ENCODE measurements at places on chromosomes 2 and 18.

DNA sequence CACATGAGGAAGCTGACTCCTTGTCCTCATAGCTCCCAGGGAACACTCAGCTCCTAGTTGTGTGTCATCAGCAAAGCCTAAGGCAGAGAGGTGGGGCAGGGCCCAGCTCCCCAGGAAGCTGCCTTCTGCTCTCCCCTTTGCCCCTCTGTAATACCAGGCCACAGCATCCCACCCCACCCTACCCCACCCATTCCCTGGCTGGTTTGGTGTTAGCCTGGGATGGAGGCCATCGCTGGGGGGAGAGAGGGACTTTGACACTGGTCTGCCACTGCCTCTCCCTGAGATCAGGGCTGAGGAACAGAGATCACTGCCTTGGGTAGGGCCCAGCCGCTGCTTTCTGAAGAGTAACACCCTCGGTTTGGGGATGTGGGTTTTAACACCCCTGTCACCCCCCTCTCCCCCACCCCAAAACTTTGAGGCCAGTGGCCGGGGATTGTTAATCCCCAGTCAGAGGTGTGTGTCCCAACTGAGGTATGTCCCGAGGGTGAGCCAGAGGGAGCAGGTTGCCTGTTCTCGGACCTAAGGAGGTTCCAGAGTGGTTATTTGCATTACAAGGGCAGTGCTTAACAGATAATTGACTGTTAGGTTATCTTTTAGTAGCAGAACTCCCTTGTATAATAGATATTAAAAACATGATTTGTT is 41.4 kb downstream of the TET3 start:
- DNase-seq = no peak

- no peak for DNase-seq
Measured at GRCh38 chr2:1992280-1992679, 248.0 kb upstream of the PXDN start.

DNA sequence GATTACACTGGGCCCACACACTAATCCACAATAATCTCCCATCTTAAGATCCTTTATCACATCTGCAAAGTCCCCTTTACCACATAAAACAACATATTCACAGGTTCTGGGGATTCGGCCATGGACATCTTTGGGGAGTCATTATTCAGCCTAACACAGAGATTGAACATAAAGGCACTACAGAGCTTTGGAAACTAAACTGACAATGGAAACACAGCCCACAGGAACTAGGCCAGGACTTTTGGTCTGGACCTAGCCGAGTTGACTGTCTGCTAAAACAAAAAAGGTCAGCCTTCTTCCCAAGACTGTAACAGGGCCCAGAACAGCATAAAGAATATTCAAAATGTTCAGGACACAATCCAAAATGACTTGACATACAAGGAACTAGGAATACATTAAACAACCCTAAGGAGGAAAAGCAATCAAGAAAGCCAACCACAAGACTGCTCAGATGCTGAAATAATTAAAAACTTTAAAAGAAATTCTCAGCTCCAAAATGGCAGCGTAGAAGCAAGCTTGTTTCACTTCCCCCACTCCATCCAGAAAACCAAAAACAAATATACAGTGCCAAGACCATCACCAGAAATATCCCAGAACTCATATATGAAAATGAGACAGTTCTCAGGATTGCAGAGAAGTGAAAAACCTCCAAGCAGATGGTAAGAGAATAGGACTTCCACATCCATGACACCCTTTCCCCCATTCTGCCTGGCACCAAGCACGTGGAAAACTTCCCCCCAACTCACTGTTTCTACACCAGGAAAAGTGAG is 207.8 kb downstream of the ATAD2B start:
- DNase-seq = no peak

DNA sequence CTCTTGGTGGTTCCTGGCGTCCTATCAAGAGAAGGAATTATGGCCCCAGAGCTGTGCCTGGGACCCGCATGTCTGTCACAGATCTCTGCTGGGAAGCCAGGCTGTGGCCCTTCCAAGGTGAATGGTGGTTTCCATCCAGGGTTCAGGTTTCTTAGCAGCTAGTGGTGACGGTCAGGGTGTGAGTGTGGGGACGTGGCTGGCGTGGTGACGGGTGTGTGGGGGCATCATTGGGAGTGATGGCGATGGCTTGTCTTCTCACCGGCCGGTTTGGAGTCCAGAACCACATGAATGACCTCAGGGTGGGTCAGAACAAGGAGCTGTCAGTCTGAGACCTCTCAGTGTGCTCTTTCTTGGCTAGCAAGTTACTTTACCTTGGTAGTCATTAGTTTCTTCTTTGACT is 52.6 kb downstream of the AGAP1 start:
- no peak for DNase-seq

DNA sequence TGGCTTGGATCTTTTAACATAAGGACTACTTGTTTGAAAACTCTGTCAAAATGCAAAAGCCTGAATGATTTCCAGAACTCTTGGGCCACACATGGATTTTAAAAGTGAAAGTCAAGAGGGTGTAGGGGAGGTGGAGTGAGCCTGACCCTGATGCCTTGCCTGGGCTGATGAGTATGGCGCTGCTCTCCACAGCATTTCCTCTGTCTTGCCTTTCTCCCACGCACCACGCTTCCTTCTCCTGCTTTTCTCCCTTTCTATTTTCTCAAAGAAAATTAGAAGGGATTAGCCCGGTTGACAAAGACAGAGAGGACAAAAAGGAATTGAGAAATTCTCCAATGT is 207.0 kb upstream of the CCDC68 start:
- DNase-seq = no peak

DNA sequence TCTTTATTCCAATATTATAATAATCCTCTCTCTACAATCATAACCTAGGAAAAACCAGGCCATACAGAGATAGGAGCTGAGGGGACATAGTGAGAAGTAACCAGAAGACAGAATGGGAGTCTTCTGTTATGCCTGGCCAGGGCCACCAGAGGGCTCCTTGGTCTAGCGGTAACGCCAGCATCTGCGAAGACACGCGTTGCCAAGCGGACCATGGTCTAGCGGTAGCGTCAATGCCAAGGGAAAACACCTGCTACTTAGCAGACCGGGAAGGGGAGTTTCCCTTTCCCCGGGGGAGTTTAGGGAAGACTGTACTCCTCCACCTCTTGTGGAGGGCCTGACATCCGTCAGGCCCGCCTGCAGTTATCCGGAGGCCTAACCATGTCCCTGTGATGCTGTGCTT is 36.6 kb downstream of the ARL6IP6 start:
- no peak for DNase-seq

- DNase-seq = peak; percentile 25
Measured at GRCh38 chr2:86020984-86021383, 84.7 kb downstream of the POLR1A start.

- DNase-seq = no peak
Measured at GRCh38 chr18:26794230-26795101, 71.0 kb downstream of the AQP4 start.

GRCh38 chr2:241566468-241566867 is 7.9 kb downstream of the BOK start:
- DNase-seq = no peak

GRCh38 chr2:218446547-218446946 is 27.6 kb downstream of the VIL1 start:
- no peak for DNase-seq

DNA sequence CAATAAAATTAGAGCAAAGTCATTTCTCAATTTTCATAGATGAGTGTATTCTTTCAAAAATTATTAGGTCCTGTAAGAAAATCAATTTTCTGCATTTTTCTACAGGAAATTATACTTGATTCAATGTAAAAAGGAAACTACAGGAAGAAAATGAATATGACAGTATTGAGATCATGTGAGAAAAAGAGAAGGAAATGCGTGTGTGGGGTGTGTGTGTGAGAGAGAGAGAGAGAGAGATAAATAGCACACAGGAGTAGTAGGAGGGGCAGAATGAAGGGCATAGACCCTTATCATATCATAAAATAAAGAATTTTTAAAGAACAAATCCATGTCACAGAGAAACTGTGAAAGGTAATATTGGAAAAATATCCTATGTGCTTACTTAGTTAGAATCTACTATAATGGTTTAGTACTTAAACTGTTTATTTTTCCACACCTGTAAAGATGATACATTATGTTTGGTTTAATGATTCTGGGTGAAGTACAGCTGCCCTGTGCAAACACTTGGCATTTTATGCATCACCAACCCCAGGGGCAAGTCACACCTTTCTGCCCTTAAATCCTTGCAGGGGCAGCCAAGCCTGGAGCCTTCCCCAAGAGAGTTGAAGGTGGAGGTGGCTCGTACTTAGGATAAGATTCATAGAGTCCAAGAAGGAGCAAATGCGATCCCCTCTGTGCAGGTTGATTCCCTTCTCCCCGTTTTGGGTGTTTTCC is 276.4 kb downstream of the TGIF1 start:
- no peak for DNase-seq
